ENCODE measurements at places on chromosomes 2 and 18.

- no peak for DNase-seq
Measured at GRCh38 chr2:47641366-47641765, 141.6 kb upstream of the MSH6 start.

DNA sequence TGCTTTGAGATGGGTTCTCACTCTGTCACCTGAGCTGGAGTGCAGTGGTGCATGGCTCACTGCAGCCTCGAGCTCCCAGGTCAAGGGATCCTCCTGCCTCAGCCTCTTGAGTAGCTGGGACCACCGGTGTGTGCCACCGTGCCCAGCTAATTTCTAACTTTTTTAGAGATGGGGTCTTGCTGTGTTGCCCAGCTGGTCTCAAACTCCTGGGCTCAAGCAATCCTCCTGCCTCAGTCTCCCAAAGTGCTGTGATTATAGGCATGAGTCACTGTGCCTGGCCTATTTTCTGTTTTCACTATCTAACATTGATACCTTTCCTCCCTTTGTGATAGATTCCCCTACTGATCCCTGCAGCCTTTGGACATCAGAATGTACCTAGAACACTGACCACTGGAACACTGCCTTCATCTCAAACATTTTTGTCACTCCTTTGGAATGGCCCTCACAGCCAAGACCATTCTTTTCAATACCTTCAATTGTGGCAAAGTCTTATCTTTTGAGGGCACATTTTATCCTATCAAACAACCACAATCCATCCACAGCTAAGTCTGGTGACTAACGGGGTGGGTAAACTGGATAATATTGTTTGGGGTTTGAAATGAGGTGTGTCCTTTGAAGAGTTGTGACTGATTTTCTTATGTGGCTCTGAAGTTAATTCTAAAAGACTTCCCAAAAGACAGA, 43.7 kb downstream of the EPAS1 start:
- no peak for DNase-seq

DNA sequence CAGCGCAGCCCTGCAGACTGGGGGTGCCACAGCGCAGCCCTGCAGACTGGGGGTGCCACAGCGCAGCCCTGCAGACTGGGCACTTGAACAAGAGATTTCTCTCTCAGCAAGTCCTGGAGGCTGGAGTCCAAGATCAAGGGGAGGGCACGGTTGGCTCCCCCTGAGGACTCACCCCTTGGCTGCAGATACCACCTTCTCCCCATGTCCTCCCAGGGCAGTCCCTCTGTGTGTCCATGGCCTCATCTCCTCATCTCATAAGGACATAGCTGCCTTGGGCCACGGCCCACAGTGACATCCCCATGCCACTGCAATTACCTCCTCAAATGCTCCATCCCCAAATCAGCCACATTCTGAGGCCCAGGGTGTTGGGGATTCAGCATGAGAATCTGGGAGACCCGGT, 98.2 kb downstream of the TPO start:
- DNase-seq, result no peak

DNA sequence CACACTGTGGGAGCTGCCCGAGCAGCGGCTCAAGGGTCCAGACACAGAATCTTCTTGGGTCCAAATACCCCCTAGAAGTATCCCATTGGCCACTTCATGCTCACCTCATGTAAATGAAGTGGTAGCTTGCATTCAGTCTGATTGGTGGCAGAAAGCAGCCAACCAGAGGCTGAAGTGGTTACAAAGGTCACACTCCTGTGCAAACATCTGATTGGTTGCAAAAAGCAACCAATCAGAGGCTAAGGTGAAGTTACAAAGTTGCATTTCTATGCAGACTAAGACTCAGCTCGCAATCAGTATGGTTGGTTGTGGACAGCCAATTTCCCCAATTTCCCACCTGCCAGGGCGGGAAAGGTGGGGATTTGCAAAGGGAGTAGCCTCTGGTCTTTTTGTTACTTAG, 94.3 kb downstream of the DGKD start:
- DNase-seq, result no peak

- no peak for DNase-seq
Measured at GRCh38 chr2:216404010-216404618, 8.2 kb upstream of the SMARCAL1 start.

- DNase-seq, result no peak
Measured at GRCh38 chr2:24182507-24182906, 7.7 kb downstream of the FAM228A start.

DNA sequence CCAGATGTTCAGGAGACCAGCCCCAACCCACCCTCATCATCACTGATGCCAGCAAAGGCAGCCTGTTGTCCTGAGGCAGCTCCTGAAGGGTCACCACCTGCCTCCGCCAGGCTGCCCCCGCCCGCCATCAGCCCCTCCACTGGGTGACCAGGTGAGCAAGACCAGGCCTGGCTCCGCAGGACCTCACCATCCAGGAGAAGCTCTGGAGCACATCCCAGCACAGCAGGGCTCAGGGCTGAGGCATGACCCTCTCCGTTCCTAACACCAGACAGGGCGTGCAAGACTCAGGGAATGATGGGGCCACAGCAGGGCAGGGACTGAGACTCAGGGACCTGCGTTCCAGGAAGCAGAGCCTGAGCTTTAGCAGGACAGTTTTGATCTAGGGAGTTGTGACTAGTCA, 218.8 kb upstream of the RAB6C start:
- DNase-seq, result no peak

DNA sequence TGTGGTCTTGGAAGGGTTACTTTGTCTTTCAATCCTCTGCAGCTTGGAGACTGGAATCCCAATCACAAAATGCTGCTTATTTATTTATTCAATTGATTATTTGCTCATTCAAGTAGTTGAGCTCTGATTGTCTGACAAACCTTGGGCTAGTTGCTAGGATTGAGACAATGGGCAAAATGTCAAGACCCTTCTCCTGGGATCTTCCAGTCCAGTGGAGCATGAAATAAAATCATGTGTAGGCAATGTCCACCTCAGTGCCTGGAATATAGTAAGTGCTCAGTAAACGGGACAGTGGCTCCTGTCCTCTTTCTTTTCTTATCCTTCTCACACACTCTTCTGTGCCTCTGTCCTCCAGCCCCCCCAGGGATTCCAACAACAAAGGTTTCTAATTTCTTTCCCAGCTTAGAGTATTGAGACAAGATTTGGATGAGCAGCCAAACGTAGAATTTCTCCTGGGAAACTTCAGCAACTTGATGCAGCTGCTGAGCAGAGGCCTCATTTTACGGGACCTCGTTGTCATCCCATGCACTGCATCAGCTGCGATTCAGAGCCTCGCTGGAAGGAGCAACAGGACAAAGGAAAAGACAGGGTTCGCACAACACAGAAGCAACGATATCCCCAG, 545.0 kb downstream of the SOX11 start:
- no peak for DNase-seq

GRCh38 chr18:34707670-34708069, 2.4 kb upstream of the DTNA start:
- DNase-seq, result no peak

Measured in GM19239 (cell line).